HuH-7 (cell line): ENCODE measurements at places on chromosomes 5 and 9.
A peak's percentile ranks its signal among the peaks of the same experiment; 100 is the strongest.

GRCh38 chr5:16428359-16428758, 37.2 kb downstream of the ZNF622 start:
- no peak for DNase-seq

DNA sequence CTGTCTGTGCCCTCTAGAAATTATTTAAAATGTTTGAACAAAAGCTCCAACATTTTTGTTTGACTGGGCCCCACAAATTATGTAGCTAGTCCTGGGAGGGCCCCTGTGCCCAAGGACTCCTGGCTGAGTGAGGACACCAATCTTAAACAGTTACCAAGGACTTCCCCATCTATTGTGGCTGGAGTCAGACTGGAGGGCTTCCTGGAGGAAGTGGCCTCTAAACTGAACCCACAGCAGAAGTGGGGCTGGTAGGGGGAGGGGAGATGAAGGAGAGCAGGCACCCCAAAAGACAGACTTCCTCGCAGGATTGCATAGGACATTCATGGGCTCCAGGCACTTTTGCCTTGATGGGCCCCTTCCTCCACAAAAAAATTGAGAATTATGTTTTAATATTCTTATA, 8.1 kb downstream of the ADAMTS13 start:
- DNase-seq, result no peak

DNA sequence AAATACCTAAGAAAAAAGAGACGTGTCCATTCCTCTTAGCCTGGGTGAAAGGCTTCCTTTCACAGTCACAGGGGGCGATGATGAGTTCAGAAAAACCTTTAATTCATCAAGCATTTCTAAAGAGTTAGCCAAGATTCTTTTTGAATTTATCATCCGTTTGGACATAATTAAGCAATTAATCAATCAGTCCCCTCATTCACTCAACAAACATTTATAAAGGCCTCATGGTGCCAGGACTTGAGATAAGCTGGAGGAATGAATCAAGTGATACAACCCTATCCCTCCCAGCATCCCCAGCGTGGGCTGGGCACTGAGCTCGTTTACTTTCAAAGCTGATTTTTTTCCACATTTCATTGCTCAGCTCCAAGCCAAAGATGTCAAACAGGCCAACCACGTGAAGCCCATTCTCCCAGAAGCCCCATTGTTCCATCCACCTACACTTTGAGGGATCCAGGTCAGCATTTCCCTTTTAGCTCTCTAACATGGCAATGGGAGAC, 140.5 kb downstream of the SLIT3 start:
- no peak for DNase-seq

- DNase-seq, result no peak
Measured at GRCh38 chr9:27861887-27862286, 288.6 kb upstream of the C9orf72 start.

- no peak for DNase-seq
Measured at GRCh38 chr9:136776947-136777346, 12.6 kb upstream of the LCN15 start.

DNA sequence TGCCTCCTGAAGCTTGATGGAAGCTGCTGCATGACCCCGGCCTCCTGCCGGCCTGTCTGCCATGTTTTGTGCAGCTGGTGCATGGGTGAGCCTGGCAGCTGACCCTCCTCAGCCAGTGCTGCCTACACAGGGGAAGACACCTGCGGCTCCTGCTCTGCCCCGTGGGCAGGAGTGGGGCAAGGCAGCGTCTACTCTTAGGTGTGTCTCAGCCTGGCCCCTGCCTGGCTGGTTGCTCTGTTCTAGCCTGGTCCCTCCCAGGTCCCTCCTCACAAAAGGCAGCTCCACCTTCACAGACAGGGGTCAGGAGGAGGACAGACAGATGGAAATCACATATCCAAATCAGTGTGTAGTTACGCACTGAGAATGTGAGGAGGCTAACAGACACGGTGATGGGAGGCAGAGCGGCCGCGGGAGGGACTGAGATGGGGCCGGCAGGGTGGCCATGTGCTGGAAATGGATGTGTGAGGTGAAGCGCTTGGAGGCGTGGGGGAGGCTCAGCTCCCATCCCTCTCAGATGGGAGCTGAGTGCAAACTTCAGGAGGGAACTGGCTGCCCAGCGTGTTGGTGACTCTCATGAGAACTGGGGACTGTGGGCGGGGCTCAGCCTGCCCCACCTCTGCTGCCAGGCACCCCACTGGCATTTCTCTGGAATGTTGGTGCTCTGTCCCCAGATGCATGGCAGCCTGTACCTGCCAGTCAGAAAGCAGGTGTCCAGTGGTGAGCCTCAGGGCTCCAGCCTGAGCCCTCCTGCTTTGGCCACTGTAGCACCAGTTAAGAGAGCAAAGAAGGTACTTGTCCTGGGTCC, 43.4 kb downstream of the PPARGC1B start:
- no peak for DNase-seq

GRCh38 chr5:68460147-68460798, 244.7 kb downstream of the PIK3R1 start:
- DNase-seq, result peak; percentile 13

- DNase-seq, result no peak
Measured at GRCh38 chr9:124218987-124219461, 38.7 kb upstream of the NEK6 start.

GRCh38 chr5:16690243-16690852, 73.6 kb upstream of the RETREG1 start:
- DNase-seq, result peak; percentile 65

GRCh38 chr9:131310833-131311554, 21.5 kb downstream of the PLPP7 start:
- DNase-seq, result no peak

- no peak for DNase-seq
Measured at GRCh38 chr5:56791396-56791795, 24.0 kb upstream of the MAP3K1 start.

- no peak for DNase-seq
Measured at GRCh38 chr9:127267793-127268525, 3.4 kb downstream of the GARNL3 start.

DNA sequence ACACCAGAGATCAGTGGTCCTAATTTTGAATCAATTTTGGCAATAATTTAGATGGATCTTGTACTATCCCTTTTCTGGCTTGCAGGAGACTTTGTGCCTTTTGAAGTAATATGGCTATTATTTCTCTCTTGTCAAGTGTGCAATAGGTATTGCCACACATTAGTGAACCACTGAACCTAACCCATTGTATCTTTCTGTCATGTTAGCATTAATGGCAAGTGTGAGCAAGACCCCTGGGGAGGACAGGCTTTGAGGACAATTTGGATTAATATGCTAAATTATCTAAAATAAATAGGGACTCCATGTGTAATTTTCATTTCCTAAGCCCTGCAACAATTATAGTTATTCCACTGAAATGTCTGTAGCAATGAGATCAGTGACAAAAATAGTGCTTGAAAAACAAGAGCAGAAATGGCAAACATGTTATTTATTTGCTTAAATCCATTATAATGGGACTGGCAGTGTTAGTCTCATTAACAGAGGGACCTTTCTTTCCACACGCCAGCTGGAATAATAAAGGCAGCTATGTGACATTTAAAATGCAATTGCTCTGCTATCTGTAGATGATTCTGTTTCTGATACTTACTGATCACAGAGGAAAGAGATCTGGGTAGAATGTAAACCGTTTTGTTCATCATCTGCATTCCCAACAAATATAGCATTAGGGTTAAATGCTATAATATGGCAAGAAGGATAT, 753.3 kb upstream of the ZNF608 start:
- DNase-seq, result no peak

GRCh38 chr9:136088939-136089696, 6.0 kb downstream of the NACC2 start:
- DNase-seq, result no peak

- DNase-seq, result no peak
Measured at GRCh38 chr5:37720550-37720952, 119.3 kb downstream of the GDNF start.

- DNase-seq, result peak; percentile 27
Measured at GRCh38 chr9:23492126-23493002, 333.7 kb downstream of the ELAVL2 start.

DNA sequence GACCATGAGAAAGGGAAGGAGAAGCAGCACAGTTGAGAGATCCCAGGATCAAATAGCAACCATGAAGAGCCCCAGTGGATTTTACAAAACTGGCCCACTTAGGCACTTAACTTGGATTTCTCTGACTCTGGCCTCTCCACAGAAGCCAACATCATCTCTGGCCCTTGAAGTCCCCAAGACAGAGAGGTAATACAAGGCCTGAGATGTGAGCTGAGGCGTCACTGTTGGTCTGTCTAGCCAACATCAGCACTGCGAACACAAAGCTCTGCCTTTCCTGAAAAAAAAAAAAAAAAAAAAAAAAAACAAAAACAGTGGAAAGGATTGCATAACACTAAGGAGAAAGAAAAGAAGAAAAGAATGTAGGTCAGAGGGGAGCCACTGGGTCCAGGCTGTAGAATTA, 378.3 kb downstream of the BRINP1 start:
- no peak for DNase-seq

DNA sequence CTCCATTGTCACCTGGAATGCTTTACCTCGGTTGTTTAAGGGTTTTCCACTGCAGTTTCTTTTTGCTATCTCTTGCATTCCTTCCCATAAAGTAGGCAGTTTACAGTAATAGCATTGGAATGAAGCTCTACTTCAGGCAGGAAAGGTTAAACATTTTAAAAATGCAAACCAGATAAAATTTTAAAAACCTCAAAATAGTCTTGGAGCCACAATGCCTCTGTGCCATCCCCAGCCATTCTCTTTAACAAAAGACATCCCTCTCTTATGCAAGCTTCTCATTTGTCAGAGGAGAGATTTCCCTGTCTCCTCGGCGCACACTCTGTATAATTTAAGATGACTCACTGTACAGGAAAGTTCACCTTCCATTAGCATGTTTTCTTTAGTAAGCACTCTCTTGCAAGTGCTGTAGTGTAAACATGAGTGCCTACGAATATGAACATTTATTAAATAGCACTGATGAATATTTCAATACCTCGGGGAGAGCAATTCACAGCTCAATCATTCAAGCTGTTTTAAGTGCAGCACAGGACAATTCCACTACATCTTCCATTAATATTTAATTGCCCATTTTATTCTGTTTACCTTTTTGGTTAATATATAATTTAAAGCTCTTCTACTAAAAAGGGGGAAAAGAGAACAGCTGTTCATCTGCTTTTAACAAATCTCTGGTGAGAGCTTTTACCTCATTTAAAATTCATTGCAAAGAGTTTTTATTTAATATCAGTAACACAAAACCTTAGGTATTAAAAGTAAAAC, 343.6 kb downstream of the SPATA31D1 start:
- no peak for DNase-seq

GRCh38 chr9:133490201-133490681, 11.3 kb upstream of the SLC2A6 start:
- no peak for DNase-seq

- DNase-seq, result no peak
Measured at GRCh38 chr9:127423476-127423933, 677 bp upstream of the ZNF79 start.

GRCh38 chr5:98786191-98786853, 12.9 kb downstream of the RGMB start:
- DNase-seq, result no peak

- peak; percentile 14 for DNase-seq
Measured at GRCh38 chr9:111300140-111300735, 29.8 kb downstream of the OR2K2 start.

GRCh38 chr5:134409321-134409720, 2.4 kb downstream of the CDKN2AIPNL start:
- no peak for DNase-seq

- DNase-seq, result no peak
Measured at GRCh38 chr5:144032375-144032774, 138.1 kb downstream of the YIPF5 start.

DNA sequence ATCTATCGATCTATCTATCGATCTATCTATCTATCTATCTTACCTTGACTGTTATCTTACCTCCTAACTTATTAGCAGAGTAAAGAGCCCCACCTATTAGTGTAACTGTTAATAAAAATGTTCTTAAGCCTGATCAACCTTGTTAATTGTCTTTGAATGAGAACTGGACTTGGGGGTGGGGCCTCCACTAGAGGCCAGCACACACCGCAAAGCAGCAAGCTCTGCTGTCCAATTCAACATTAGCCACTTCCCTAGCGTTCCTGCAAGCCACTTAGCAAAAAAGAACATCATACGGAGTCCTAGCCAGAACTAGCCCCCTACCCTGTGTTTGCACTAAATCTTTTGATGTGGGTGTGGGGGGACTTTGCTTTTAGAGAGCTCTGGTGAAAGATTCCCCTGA, 515.8 kb downstream of the KDM4C start:
- DNase-seq, result no peak

DNA sequence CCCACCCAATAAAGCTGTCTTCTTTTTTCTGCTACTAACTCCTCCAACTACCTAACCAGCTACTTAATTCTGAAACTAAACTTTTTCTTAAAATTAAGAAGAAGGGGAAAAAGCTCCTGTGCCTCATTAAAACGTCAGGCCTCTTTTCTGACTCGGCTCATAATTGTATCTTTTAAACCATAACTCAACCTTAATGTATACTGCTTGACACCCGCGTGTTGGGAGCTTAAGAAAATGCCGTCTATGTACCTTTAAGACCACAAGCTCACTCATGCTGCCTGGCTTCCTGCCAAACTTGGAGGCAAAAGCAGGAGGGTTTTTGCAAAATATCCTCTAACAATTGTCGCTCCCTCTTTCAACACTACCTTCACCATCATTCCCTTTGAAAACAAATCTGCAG, 5.0 kb downstream of the EBF1 start:
- DNase-seq, result peak; percentile 65

GRCh38 chr5:64619609-64620008, 70.7 kb upstream of the SHISAL2B start:
- no peak for DNase-seq

GRCh38 chr5:73265641-73266040, 92.6 kb downstream of the TMEM174 start:
- no peak for DNase-seq

GRCh38 chr9:2060424-2060823, 45.3 kb downstream of the SMARCA2 start:
- no peak for DNase-seq

- DNase-seq, result no peak
Measured at GRCh38 chr5:133939668-133940067, 28.8 kb downstream of the C5orf15 start.

DNA sequence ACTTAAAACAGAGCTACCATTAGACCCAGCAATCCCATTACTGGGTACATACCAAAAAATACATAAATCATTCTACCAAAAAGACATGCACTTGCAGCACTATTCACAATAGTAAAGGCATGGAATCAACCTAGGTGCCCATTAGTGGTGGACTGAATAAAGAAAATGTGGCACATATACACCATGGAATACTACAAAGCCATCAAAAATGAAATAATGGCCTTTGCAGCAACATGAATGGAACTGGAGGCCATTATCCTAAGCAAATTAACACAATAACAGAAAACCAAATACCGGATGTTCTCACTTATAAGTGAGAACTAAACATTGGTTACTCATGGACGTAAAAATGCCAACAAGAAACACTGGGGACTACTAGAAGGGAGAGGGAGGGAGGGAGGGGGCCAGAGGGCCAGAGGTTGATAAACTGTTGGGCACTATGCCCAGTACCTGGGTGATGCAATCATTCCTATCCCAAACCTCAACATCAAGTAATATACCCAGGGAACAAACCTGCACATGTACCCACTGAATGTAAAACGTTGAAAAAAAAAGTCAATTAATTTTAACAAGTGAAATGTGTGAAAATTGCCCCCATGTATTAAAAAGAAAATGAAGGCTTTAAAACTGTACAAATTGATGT, 24.5 kb upstream of the GPR150 start:
- DNase-seq, result no peak
